Keratinocyte (primary cell): ENCODE measurements at places on chromosomes 3 and 15.

GRCh38 chr3:158731938-158732855 lies at the start of gene RARRES1:
Gene RARRES1 (minus strand): TSS chr3:158732457. CDS start chr3:158732415, 42 bp downstream.
- DNase-seq = no peak

DNA sequence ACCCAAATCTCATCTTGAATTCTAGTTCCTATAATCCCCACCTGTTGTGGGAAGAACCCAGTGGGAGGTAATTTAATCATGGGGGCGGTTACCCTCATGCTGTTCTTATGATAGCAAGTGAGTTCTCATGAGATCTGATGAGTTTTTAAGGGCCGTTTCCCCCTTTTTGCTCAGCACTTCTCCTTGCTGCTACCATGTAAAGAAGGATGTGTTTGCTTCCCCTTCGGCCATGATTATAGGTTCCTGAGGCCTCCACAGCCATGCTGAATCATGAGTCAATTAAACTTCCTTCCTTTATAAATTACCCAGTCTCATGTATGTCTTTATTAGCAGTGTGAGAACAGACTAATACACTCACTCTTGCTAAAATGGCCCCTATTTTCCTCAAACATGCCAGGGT lies 374.7 kb downstream of the TUSC7 start:
- no peak for DNase-seq

DNA sequence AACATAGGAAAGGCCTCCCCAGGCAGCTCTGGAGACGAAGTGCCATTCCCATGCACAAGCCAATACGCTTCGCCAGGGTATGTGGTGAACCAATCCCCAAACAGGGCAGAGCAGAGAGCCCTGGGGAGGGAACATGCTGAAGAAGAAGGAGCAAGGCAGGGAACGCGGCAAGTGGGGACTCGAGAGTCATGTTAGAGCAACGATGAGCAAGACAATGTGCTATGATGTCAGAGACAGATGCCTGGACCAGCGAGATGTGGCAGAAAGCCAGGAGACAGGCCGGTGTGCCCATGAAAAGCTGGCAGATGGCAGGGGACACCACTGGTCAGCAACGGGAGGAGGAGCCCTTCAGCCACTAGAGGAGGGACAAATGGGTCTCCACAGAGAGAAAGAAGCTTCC lies 39.6 kb downstream of the NIPA2 start:
- DNase-seq = no peak

DNA sequence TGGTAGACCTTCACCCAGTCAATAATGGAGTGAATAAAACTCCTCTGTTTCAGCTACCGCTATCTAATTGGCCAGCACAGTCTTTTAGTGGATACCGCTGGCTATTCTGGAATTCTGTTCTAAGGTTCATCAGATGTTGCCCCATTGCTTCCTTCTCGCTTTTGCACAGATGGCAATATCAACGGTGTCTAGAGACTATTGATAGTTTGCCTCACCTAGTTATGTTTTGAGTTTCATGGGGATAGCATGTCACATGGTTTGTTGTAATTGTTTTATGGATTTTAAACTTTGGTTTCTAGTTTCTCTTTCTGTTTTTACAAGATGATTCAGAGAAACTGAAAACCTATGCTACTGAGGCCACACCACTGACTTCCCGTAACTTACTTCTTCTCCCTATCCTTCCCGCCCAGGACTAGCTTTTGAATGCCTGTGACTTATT lies 2.0 kb downstream of the XRN1 start:
- DNase-seq = no peak

DNA sequence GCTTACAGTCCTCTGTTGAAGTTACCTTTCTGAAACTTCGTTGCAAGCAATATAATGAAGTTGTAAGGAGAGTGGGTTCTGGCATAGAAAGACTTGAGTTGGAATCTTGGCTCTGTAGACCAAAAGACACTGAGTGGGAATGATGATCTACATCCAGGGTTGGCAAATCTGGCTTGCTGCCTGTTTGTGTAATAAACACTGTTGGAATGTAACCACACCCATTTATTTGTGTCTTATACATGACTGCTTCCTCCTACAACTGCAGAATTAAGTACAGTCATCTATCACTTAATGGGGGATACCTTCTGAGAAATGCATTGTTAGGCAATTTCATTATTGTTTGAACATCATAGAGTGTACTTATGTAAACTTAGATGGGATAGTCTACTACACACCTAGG lies 178.4 kb upstream of the SUCLG2 start:
- no peak for DNase-seq

DNA sequence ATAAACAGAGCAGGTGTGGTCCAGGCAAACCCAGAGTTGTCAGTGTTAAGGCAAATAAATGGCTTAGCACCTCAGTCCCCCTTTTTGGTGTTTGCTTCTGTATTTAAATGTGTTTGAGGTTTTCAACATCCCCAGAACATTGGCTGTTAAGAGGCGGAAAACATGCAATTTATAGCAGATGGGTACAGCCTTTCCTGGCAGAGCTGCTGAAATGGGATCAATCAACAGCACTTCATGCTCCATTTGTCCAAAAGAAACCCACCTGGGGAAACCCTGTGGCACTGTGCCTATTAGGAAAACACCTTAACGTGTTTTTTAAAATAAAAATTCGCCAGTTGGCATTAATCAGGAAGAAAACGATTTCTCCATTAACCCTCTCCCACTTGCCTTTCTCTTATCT lies 135.4 kb downstream of the MCTP2 start:
- no peak for DNase-seq

- no peak for DNase-seq
Observed at GRCh38 chr3:162082516-162082915, 585.9 kb downstream of the OTOL1 start.

DNA sequence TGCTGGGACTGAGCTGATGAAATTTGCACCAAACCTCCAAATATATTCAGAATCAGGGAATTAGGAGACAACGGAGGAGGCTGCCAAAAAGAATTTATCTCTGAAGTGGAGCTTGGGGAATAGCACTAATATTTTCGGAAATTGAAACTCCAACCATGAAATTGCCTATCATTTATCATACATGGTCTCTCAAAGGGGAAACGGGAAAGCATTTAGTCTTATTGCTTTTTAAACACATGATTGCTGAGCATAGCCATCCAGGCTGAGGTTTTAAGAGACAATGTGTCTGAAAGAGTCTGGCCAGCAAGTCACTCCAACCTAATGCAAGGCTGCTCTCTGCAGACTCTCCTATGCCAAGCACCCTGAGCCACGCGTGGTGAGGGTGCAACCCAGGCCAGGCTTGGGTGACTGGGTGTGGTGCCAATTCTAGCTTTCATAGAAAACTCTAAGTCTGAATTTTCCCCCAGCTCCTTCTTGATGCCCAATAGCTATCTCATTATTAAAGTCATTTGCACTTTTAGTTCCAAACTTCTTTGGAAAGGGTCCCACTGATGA lies 200.2 kb downstream of the RPLP1 start:
- DNase-seq = no peak

GRCh38 chr3:13188181-13188779 lies 115.1 kb upstream of the IQSEC1 start:
- no peak for DNase-seq

- no peak for DNase-seq
Observed at GRCh38 chr15:52370010-52370409, 74.4 kb upstream of the MYO5C start.

DNA sequence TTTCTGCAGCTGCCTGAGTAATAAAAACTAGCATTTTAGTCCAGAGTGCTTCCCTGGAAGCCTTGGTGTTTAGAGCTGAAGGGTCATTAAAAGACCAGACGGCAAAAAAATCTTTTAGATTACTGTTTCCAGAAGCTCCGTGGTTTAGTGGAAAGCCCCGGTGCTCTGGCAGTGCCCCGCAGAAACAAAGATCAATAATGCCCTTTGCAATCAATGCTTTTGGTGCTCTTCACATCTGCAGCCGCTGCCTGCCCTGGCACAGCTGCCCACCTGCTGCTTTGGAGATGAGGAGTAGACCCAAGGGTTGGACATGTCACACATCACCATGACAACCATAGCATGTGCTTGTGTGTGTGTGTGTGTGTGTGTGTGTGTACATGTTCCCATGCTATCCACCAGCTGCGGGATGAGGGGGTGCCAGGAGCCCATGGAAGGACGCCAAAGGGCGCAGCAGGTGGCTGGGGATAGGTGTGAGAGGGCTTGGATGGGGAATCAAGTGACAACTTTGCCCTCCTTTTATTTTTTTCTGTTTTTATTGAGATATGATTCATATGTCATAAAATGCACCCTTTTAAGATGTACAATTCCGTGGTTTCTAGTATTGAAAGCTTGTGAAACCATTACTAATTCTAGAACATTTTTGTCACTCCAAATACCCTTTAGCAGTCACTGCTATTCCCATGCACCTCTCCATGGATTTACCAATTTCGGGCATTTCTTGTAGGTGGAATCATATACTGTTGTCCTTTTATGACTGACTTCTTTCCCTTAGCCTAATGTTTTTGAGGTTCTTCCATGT lies 75.7 kb upstream of the KLHL25 start:
- DNase-seq = no peak

DNA sequence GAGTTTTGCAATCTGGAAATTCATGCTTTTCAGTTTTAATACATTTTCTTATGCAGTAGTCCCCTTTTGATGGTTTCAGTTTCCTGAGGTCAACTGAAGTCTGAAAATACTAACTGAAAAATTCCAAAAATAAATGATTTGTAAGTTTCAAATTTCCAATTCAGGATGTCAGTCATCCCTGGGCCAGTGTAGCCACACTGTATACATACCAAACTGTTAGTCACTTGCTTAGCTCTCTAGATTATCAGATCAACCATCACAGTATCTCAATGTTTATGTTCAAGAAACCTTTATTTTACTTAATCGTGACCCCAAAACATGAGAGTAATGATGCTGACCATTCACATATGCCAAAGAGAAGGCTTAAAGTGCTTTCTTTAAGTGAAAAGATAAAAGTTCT lies 715.5 kb downstream of the GBE1 start:
- no peak for DNase-seq

DNA sequence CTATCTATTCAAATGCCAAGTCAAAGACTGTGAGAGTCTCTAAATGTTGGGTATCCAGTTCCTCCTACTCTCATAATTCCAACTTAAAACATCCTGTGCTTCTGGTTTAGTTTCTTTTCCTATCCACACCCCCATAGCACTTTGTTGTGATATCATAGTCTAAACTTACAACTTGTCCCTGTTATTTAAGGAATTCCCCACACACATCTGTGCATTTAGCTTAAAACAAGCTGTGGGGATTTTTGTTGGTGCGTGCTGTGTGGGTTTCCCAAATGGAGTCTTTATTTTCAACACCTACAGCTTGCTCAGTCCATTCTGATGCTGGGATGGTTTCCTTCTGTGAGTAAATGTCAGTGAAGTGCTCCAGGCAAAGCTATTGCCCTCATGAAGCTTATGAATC lies 167.3 kb downstream of the GMNC start:
- no peak for DNase-seq

DNA sequence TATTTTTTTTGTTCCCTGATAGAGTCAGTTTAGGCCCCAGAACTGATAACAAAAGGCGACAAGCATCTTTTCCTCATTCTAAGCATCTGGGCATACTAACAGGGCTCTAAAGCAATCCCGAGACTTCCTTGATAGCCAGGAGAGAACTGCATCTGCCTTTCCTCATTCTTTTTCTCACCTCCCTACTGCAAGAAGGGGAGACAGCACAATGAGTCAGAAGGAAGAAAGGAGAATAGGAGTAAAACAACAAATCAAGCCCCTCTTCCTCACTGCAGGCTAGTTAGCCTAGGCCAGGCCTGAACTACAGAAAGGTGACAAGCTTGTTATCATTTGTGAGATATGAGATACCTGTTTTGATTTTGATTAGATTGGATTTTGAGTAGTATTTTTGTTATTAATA lies 97.9 kb downstream of the NAALADL2 start:
- DNase-seq = no peak

GRCh38 chr3:9147215-9147895 lies 102.1 kb downstream of the SRGAP3 start:
- no peak for DNase-seq

DNA sequence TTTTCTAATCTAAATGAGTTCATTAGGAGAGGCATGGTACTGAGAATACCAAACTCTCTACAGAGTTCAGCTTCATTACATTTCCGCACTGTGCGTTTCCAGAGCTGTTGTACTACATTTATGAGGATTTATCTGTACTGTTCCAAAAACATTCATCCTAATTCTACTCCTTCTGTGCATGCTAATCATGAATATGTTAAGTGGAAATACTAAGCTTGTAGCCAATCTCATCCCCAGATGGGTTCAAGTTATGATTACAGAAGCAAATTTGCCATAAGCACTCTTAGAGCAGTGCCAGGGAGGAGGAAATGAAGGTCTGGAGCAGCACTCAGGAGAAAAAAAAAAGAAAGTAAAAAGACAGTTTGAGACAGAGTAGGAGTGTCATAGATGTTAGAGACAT lies 544.3 kb downstream of the GBE1 start:
- DNase-seq = no peak

- DNase-seq = no peak
Observed at GRCh38 chr15:27339138-27339537, 368.2 kb downstream of the GABRG3 start.

- no peak for DNase-seq
Observed at GRCh38 chr3:161289174-161289573, 68.1 kb downstream of the NMD3 start.

- DNase-seq = no peak
Observed at GRCh38 chr3:139098391-139098790, 53.7 kb upstream of the PRR23C start.

GRCh38 chr3:155791190-155791589 lies 14.9 kb downstream of the C3orf33 start:
- no peak for DNase-seq
